ENCODE measurements at places on chromosomes 12 and 14.

- DNase-seq = no peak
Measured at GRCh38 chr14:34496007-34496678, 34.1 kb upstream of the SPTSSA start.

DNA sequence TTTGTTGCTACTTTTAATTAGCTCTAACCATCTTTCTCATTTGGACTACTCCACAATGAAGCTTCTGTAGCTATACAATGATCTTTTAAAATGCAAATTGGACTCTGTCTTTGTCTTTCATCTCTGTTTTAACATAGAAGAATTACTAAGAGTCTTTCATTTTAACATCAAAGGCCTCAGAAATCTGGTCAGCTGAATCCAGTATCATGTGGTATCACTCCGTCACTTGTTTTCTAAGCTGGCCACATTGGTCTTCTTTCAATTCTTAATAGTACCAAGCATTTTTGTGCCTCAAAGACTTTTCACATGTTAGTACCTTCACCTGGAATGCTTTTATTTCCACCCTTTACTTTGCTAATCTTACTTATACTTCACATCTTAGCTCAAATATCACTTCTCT, 95.5 kb upstream of the SLC16A7 start:
- DNase-seq = no peak

DNA sequence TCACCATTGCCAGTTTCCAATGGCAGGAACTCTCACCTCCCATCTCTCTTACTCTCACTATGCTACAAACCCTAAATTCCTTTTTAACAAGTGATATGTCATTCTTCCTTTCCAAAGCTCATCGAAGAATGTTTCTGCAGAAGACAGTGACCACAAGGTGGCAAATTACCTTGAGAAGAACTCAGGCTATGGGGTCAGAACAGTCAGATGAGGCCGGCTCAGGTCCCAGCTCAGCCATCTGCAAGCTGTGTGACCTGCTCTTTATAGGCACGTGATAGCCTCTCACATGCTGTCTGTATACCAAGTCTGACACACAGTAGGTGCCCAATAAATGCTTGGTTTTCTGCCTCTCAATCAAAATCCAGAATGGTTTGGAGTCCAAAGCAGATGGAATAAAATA, 80.7 kb downstream of the FOXN3 start:
- no peak for DNase-seq

GRCh38 chr12:65946821-65947220, 122.5 kb downstream of the HMGA2 start:
- DNase-seq = no peak

DNA sequence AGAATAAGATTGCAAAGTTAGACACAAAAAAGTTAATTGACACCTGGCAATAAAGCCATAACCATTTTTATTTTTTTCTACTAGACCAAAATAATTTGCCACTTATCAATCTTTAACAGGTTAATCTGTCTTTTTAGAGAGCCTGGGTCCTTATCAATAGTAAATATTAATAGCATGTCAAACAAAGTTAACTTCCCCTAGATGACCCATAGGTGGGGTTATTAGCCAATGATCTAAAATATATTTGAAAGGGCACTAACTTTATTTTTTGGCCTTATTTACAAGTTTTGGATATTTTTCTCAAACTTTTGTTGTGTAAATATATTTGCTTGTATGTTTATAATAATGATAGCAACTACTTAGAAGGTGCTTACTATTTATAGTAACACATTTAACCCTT, 3.9 kb downstream of the ANKRD33 start:
- no peak for DNase-seq

DNA sequence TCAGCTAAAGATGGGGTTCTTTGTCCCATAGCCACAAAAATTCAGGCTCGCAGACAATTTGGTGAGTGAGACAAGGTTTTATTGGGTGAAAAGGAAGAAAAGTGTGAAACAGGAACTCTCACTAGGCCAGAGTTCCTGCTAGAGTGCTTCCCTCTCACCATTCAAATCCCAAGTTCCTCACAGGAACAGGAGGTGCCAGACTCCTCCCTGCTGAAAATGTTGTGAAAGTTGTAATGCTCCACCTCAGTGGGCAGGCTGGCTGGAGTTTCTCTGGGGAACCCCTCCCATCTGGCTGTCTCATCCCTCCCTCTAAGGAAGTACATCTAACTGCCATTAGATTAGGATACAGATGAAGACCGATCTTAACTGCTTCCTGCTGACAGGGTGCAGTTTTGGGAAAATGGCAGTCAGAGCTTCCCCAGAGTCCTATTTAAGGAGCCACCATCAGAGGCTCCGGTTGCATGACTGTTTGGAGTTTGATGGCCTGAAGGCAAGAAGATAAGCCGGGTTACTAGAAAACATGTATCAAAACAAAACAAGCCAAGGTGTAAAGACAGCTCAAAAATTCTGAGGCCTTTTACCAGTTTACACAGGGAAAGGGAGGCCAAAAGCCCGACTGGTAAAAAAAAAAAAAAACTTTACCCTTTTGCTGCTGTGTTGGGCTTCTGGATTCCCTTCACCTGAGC, 127.6 kb downstream of the FSCB start:
- no peak for DNase-seq

GRCh38 chr12:14417715-14418114, 52.2 kb downstream of the ATF7IP start:
- DNase-seq = peak; percentile 61

DNA sequence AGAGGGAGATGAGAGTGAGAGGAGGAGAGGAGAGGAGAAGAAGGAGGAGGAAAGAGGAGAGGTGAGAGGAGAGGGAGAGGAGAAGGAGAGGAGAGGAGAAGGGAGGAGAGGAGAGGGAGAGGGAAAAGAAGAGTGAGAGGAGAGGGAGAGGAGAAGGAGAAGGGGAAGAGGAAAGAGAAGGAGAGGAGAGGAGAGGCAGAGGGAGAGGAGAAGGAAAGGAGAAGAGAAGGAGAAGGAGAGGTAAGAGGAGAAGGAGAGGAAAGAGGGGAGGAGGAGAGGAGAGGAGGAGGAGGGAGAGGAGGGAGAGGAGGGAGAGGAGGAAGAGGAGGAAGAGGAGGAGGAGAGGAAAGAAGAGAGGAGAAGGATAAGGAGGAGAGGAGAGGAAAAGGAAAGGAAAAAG, 266.8 kb downstream of the ITPR2 start:
- no peak for DNase-seq

GRCh38 chr14:96904201-96904600, 107.0 kb downstream of the VRK1 start:
- no peak for DNase-seq

DNA sequence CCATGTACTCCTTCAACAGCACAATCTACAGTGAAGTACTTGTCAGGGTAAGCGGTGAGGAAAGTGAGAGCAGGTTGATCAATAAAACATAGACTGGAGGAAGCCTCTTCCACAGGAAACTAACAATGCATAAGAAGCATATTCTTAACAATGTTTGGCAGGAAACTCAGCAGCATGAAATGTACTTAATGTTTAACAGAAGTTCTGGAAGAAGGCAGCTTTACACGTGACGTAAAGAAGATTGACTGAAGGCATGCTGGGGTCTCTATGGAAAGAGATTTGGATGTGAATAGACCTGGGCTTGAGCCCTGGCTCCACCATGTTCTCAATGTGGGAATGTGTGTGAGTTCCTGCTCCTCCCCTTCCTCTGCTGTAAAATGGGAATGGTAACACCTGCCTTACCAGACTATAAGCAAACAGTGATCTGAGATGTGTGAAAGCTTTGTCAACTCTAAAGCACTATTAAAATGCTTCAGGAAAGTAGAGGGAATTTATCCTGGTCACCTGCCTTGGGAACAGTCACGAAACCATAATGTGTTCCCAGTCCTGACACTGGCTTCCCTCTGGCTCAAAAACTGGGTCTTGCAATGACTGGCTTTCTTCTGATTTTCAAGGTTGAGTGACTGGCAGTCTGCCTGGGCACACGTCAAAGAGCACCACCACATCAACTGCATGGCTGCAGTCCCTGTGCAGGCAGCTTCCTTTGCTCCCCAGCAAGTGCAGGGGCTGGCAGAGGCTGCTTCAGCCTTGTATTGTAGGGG, 384.6 kb downstream of the APAF1 start:
- no peak for DNase-seq

GRCh38 chr14:68079941-68080697, 260.5 kb downstream of the RAD51B start:
- DNase-seq = no peak

- DNase-seq = no peak
Measured at GRCh38 chr14:73264080-73264884, 27.0 kb downstream of the PAPLN start.

DNA sequence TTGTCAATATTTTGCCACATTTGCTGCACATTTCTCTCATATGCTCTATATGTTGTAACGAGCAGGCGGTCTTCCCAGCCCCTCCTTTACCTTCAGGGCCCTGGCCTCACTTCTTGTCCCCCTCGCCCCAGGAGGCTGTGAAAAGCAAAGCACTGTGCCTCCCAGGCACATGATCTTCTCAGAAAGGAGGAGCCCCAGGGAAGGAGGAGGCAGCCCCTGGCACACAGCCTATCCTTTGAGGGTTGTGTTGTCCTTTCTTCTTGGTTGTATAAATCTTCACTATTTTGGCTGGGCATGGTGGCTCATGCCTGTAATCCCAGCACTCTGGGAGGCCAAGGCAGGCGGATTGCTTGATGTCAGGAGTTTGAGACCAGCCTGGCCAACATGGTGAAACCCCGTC, 77.0 kb downstream of the PPP2R5C start:
- no peak for DNase-seq

GRCh38 chr14:75709207-75709812, 48.3 kb downstream of the TTLL5 start:
- peak; percentile 63 for DNase-seq

GRCh38 chr12:56129206-56129941, 1.3 kb downstream of the ESYT1 start:
- peak; percentile 56 for DNase-seq

DNA sequence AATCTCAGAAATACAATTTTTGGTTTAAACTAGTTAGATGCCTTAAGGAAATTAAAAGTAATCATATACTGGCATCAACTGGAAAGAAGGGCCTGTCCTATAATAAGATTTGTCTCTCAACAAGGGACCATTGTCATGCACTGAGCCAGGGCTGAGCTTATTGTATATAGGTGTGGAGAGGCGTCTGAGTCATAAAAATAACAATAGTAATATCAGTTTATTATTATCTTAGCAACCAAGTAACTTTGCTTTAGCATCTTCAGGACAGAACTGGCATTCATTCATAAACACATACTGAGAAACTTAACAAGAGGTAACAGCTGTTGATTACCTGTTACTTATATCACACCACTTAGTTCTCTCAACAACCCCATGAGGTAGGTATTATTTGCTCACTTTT, 7.1 kb downstream of the KRT75 start:
- DNase-seq = no peak

DNA sequence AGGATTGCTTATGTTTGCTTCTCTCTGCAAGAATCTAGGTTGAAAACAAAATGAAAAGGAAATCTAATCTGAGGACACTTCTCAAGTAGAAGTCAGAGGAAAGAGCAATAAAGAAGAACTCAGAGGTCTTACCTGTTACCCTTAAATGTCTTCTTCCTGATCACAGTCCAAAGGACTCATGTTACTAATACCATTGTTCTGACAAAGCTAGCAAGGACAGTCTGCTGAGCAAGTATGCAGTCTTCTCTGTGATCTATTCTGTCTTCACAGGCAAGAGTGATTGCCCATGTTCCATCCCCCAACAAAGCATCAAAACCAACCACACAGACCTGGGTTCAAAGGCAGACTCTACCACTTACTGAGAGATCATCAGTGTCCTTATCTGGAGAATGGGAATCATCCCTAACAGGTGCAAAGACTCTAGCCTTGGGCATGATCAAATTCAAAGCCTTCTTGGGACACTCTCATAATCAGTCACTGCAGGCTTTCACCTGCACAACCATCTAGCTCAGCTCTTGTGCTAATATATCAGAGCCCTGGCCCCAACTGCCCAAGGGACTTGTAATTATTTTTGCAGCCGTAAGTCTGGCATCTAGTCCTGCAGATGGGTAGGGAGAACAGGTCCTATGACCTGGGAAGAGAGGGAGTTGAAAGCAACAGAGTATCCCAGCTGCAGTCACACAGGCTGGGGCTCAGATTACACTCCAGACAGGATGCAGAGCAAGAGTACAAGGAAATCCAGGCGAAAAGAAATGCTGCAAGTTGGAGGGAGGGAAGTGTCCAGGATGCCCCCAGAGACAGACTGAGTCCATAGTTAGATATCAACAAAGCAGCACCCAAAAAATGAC, 97.9 kb upstream of the NUDT4 start:
- DNase-seq = no peak

DNA sequence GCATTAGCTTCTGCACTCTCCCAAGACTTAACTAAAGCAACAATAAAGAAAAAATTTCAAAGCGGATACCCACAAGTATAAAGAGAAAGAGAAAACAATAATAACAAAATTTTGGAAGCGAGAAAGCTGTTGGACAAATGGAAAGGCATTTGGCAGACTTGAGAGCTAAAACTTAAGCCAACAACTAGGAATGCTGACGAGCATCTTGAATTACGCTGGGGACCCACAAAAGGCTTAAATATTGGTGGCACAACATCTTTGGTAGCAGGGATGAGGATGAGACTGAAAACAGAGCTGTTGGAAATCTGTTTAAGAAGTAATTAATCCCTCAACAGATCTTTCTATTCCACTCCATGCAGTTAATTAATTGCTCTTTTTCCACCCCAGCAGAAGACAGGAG, 49.8 kb downstream of the LLPH start:
- no peak for DNase-seq

GRCh38 chr12:131637986-131638385, 72.9 kb upstream of the SFSWAP start:
- no peak for DNase-seq

GRCh38 chr14:26905229-26905628, 307.4 kb upstream of the NOVA1 start:
- DNase-seq = no peak

- DNase-seq = no peak
Measured at GRCh38 chr12:118377021-118377883, 897 bp downstream of the SUDS3 start.

DNA sequence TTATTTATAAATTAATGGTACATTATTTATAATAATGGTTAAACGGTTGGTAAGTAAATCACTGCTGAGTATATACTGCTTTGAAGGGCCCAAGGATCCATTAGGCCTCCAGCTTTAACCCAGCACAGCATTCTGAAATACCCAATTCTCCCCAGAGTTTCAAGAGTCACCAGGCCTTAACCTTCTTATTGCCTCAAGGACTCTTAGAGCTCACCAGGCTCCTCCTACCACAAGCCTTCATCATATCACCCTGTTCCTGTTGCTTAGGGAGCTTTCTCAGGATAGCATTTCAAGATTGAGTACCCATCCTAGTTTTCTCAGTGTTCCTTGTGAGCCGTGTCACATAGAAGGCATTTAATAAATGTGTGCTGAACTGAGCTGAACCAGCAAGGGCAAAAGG, 242.5 kb downstream of the FBXL14 start:
- DNase-seq = no peak

GRCh38 chr14:69937367-69938081, 58.3 kb downstream of the SMOC1 start:
- no peak for DNase-seq

DNA sequence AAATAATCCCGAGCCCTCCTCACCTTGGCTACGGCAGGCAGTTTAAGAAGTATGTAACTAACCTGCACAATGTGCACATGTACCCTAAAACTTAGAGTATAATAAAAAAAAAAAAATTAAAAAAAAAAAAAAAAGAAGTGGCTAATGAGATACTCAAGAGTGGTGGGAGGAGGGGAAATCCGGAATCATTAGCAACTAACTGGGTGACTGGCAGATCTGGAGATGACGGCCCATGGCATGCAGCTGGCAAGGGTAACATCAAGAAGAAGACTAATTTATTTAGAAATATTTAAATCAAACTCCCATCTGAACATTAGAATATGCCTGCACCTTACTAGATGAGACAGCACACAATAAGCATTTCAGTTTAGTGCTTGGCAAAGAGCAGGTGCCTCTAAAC, 52.3 kb upstream of the TMCC3 start:
- DNase-seq = no peak

- no peak for DNase-seq
Measured at GRCh38 chr14:56002876-56003625, 115.2 kb upstream of the PELI2 start.
